ENCODE measurements at places on chromosomes 6 and 20. TPM values are rescaled to one million over a fixed set of nuclear protein-coding genes. Genes with fewer than 3 reads are reported as not detected.

DNA sequence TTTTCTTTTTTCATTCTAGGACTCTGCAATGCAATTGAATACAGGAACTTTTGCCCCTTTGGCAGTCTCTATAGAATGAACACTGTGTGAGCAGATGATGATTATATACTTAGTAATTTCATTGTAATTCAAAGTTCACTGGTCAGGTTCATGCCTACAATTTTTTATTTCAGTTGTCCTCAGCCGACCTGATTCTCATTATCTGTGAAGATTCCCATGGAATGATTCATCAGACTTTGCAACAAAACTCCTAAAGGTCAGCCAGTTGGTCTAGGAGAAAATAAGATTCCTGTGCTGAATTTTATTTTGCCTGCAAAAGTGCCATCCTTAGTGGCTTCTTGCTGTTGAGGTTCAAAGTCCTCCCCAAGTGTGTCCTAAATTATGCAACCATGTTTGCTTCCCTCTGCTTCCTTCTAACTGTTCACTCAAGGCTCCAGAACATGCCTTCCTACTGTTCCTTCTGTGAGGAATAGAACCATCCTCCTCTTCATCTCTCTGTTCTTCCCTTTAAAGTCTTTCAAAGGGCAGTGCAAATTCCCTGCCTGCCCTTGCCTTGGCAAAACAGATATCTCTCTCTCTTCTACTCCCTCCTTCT lies 194.2 kb upstream of the CNR1 start:
- H3K27ac ChIP-seq, result no peak overlapping the region
- no peaks in the 10 kb centered on the region for H3K36me3 ChIP-seq
- no peak for DNase-seq
- no peaks in the 10 kb centered on the region for H3K4me1 ChIP-seq

DNA sequence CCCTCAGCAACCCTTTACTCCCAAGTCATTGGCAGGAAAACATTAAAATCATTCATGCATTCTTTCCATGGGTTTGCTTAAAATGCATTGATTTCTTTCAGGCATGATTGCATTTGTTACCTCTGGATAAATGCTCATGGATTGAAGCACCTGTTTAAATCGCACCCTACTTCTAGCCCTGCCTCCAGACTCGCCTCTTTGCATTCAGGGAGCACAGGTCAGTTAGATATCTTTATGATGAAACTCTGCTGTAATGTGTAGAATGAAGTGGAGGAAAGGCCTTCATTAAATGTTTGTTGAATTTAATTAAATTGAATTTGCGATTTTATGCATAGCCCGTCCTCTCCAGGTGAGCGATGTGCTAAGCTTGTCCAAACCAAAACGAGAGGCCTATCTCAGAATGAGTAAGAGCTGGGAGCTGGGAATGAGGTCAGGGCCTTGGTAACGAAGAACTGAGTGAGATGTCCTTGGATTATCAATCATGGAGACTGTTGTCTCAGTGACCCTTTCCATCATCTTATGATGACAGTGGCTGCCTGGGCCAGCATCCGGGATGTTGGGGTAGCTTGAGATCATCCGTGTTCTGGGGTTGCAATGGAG lies 210.1 kb downstream of the SYNDIG1 start:
- peak; percentile 22 for DNase-seq
- H3K36me3 ChIP-seq, result no peaks in the 10 kb centered on the region
- no peak overlapping the region for H3K4me3 ChIP-seq
- H3K27ac ChIP-seq, result no peak overlapping the region
- peaks cover 6% of the 10 kb centered on the region for H3K4me1 ChIP-seq

- H3K4me1 ChIP-seq, result peaks cover 65% of the 10 kb centered on the region
- H3K36me3 ChIP-seq, result no peaks in the 10 kb centered on the region
- no peak for DNase-seq
- no peaks in the 10 kb centered on the region for H3K27me3 ChIP-seq
These were observed 35.3 kb upstream of the APCDD1L start for GRCh38 chr20:58550275-58551059.

GRCh38 chr6:81950877-81951276 lies 198.4 kb upstream of the TENT5A start:
- no peaks in the 10 kb centered on the region for H3K27me3 ChIP-seq
- peaks cover 16% of the 10 kb centered on the region for H3K4me1 ChIP-seq
- DNase-seq, result no peak
- no peak overlapping the region for H3K4me3 ChIP-seq
- H3K27ac ChIP-seq, result no peak overlapping the region

DNA sequence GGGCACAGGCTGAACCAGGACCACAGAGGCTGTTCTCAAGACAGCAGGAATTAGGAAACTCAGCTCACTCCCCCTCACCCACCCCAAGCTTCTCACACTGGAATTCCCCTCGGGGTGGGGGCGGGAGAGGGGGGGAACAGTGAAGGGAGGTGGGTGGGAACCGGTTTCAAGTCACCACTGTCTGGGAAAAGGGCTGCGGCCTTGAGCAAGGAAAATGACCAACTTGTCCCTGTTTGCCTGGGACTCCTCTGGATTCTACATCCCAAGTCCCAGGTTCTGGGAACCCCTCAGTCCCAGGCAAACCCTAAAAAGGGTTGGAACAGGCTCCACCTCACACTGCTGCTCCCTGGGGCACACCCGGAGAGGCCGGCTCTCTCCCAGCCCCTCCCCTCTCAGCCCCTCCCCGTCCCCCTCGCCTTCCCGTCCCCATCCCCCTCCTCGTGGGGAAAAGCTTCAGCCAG lies 230.7 kb downstream of the TFAP2C start:
- no peak for DNase-seq
- peaks cover 32% of the 10 kb centered on the region for H3K4me1 ChIP-seq
- no peak overlapping the region for H3K4me3 ChIP-seq
- no peaks in the 10 kb centered on the region for H3K36me3 ChIP-seq
- no peaks in the 10 kb centered on the region for H3K27me3 ChIP-seq

The SLC4A11 gene
- total RNA-seq, result 4.9 TPM

DNA sequence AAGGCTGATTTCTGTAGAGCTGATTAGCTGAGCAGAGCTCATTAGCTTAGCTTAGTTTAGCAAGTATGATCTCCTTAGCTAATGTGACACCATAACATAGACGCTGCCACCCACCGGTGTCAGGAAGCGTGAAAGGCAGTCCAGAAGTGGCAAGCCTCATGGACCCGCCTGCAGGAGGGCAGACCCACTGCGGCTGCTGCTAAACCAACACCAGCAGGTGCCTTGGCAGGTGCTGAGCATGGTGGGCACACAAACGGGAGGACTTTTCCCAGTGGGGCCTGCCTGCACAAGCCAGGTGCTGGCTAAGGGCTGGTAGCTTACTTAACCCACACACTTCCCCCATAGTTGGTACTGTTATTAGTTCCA lies 22.7 kb downstream of the ZDHHC14 start:
- H3K27me3 ChIP-seq, result no peaks in the 10 kb centered on the region
- DNase-seq, result no peak
- H3K4me1 ChIP-seq, result peaks cover 8% of the 10 kb centered on the region
- no peaks in the 10 kb centered on the region for H3K36me3 ChIP-seq
- H3K27ac ChIP-seq, result no peak overlapping the region
- no peak overlapping the region for H3K4me3 ChIP-seq

GRCh38 chr6:166474721-166475565 lies 92.2 kb upstream of the MPC1 start:
- no peak overlapping the region for H3K27ac ChIP-seq
- H3K4me3 ChIP-seq, result no peak overlapping the region
- H3K27me3 ChIP-seq, result no peaks in the 10 kb centered on the region
- H3K4me1 ChIP-seq, result no peaks in the 10 kb centered on the region
- H3K36me3 ChIP-seq, result peaks cover 22% of the 10 kb centered on the region

The KCNB1 gene
- total RNA-seq, result 1.3 TPM

- no peaks in the 10 kb centered on the region for H3K27me3 ChIP-seq
- H3K4me3 ChIP-seq, result no peak overlapping the region
- H3K27ac ChIP-seq, result no peak overlapping the region
- H3K36me3 ChIP-seq, result no peaks in the 10 kb centered on the region
These were observed 181.6 kb upstream of the RNF217 start for GRCh38 chr6:124780623-124781022.

- H3K27ac ChIP-seq, result no peak overlapping the region
These were observed 3.7 kb upstream of the RBM38 start for GRCh38 chr20:57387463-57387862.

DNA sequence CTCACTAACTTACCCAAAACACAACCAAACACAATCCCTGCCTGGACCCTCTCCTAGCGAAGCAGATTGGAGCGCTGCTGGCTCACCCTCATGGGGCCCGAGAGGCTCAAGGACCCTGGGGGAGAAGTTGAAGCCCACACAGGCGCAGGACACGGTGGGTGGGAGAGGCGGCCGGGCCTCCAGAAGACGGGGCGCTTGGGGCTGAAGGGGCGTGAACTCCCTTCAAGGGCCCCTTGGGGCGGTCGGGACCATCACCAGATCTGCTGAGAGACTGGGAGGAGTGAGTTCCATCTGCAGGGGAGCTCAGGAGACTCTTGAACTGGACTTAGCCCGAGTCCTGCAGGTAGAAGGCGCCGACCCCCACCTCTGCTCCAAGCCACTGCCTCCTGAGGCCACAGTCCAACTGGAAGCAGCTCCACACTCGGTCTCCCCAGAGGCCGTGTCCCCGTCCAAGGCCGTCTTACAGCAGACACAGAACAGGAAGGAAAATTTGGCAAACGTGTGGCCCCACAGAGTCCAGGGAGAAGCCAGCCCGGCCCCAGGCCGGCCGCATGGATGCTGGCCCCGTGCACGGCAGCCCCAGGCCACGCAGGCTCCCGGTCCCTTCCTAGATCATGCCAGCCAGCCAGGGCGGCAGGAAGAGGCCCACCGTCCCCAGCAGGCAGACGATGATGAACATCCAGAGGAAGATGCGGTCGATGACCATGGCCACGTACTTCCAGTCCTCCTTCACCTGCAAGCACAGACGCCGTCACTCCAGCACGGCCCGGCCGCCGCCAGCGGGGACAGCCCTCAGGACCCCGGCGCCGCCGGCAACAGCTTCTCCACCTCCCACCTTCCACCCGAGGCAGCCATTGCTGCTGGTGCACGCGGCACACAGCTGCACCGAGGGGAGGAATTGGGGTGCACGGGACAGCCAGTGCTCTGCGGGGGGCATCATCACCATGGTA lies 14.7 kb downstream of the CHRNA4 start:
- H3K36me3 ChIP-seq, result peaks cover 2% of the 10 kb centered on the region
- H3K4me1 ChIP-seq, result peaks cover 3% of the 10 kb centered on the region
- H3K4me3 ChIP-seq, result no peak overlapping the region
- no peak for DNase-seq

DNA sequence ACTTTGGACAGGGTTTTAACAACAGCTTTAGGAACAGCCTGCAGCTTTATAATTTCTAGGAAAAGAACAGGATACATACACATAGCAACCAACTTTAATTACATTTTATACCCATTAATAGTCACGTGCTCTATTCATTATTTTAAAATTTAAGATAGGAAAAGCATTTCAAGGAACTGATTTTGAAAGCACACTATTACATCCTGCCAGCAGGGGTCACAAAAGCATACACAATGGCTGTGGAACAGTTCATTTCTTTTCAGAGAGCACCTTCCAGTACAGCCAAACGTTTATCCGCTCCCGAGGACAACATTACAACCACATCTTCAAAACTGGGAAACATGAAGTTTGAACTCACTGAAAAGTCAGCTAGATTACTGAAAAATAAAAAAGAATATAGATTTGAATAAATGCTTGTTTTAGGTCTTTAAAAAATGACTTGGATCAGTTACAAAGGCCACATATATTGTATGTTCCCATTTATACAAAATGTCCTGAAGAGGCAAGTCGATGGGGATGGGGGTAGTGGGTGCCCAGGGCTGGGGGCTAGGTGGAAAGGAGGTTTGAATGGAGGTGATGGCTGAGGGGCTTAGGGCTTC lies 104.6 kb upstream of the EXOC2 start:
- no peak overlapping the region for H3K4me3 ChIP-seq
- H3K36me3 ChIP-seq, result no peaks in the 10 kb centered on the region

- no peaks in the 10 kb centered on the region for H3K27me3 ChIP-seq
- H3K27ac ChIP-seq, result no peak overlapping the region
- peaks cover 41% of the 10 kb centered on the region for H3K4me1 ChIP-seq
- H3K4me3 ChIP-seq, result no peak overlapping the region
These were observed 136.3 kb upstream of the PHACTR1 start for GRCh38 chr6:12580290-12580689.

DNA sequence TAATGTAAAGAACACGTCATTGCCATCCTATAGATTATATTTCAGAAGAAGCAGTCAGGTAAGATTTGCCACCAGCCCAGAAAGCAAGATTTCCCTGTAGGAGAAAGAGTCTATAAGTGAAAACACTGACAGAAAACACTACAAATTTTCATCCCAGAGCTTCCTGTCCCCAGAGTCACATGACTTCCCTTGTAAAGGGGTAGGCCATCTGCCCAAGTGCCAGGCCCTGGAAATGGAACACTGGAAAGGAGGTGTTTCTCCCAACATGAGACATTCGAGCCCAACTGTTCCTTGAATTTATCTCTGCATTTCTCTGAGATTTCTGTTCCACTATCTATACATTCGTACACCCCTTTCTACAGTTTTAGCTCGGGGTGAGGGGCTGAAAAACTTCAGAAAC lies 46.9 kb downstream of the RAMACL start:
- peaks cover 24% of the 10 kb centered on the region for H3K36me3 ChIP-seq
- no peak for DNase-seq
- H3K27me3 ChIP-seq, result no peaks in the 10 kb centered on the region
- no peak overlapping the region for H3K4me3 ChIP-seq
- peaks cover 29% of the 10 kb centered on the region for H3K4me1 ChIP-seq

DNA sequence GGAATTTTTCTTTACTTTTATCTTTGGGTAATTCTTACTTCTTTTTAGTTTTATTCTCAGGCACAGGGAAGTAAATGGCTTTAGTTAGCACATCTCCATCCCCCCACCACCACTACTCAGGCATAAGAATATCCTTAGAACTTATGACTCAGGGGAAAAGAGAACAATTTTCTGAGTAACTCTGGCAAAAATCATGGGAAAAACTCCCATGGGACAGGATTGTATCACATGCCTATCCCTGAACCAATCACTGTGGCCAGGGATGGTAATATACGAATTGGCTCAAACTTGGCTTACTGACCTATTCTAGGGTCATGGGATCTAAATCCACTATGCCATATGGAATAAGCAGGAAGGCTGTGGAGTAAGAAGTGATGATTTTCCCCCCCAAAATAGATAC lies 339.1 kb downstream of the BTBD3 start:
- H3K4me1 ChIP-seq, result peaks cover 5% of the 10 kb centered on the region
- DNase-seq, result no peak
- H3K27me3 ChIP-seq, result peaks cover 2% of the 10 kb centered on the region
- no peaks in the 10 kb centered on the region for H3K36me3 ChIP-seq
- H3K27ac ChIP-seq, result no peak overlapping the region

DNA sequence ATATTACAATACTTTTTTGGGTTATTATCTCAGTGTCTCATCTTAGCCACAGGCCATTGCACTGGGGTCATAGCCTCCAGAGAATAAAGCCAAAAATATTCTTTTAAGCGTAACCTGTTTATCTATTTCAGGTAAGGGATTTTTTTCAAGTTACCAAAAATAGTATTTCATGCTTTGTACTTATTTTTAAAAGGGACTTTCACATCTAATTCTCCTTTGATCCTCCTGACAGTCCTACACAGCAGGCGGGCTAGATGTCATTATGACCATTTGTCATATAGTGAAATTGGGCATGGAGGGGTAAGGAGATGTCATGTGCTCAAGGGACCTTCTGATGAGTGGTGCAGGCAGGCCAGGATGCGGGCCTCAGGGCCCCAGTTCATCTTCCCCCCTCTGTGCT lies 68.9 kb downstream of the TBC1D7 start:
- peaks cover 8% of the 10 kb centered on the region for H3K27me3 ChIP-seq
- H3K27ac ChIP-seq, result no peak overlapping the region
- no peak overlapping the region for H3K4me3 ChIP-seq
- DNase-seq, result no peak
- H3K36me3 ChIP-seq, result peaks cover 2% of the 10 kb centered on the region

All from chondrocyte (in vitro differentiated cells).